ENCODE measurements at places on chromosomes 12 and 14.

DNA sequence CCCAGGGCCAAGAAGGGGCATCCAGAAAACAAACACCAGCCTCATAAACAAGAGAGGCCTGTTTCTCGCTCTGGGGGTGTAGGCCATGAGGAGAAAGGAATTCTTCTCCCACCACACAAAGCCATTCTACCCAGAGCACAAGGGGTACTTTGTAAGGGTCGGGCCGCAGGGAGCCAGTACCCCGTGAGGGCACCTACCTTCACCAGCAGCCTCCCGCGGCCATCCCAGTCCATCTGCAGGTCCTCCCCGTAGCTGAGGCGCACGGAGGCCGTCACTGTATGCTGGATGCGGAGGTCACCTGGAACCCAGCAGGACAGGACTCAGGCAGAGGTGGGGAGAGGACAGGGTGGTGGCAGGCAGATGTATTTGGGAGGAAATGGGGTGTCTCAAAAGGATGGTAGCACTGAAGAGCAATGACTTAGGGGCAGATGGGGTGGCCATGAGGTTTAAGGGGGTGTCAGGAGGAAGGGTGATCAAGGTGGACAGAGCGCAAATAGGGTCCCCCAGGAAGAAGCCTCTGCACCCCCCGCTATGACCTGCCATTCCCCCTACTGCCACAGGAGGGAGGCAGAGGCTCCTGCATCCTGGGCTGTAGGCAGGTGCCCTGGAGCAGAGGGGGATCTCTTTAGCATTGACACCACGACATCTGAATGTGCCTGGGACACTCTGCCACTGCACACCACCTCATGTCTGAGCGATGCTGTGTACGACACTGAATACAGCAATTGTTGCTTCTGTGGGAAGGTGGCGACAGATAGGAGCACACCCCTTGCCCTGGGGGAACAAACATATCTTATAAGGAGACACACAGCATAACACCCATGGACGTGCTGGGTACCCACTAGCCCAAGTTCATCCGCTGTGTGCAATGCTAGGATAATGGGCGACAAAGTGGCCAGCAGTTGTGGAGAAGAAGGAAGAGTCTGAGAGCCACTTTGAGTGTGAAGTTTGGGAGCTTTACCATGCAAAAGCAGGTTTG lies 61.4 kb downstream of the VWF start:
- peak; percentile 77 for DNase-seq

DNA sequence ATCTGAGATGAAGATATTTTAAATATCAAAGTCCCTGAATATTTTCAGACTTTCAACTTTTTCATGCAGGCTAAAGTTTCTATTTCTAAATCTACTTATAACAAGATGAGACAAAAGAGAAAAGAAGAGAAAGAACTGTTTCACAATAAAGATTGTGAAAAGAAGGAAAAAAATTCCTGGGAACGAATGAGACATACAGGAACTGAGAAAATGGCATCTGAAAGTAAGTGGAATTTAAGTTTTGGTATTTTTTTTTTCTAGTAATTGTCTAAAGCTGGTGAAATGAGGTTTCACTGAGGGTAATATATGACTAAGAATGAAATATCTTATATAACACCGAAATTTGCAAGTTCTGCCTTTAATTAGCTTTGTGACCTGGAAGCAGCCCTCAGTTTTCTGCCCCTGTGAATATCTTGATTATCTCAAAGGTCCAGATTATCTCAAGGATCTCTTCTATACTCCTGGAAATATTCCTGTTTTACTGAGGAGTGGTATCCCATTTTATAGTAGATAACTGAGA lies 55.7 kb upstream of the PRPF39 start:
- no peak for DNase-seq

DNA sequence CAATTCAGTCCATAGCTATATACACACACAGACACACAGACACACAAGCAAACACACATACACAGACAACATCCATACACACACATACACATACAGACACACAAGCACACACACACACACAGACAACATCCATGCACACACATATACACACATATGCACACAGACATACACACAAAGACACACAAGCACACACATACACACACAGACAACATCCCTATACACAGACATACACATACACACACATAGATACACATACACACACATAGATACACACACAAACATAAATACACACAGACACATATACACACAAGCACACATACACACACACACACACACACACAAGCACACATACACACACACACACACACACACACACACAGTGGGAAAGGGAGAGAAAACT lies 254.8 kb downstream of the VRK1 start:
- no peak for DNase-seq

DNA sequence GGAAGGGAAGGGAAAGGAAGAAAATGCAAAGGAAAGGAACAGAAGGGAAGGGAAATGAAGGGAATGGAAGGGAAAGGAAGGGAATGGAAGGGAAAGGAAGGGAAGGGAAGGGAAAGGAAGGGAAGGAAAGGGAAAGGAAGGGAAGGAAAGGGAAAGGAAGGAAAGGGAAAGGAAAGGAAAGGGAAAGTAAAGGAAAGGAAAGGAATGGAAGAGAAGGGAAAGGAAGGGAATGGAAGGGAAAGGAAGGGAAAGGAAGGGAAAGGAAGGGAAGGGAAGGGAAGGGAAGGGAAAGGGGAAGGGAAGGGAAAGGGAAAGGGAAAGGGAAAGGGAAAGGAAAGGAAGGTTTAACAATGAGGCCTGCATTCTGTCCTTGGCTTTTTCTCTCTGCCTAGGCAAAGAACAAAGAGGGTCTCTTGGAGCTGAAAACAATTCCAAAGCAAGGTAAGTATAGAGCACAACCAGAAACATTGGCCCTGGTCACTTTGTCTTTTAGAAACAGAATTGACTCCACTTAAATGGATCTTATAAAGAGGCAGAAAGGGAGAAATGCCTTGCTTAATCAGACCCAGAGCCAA lies 525.9 kb upstream of the TMPO start:
- DNase-seq = no peak

DNA sequence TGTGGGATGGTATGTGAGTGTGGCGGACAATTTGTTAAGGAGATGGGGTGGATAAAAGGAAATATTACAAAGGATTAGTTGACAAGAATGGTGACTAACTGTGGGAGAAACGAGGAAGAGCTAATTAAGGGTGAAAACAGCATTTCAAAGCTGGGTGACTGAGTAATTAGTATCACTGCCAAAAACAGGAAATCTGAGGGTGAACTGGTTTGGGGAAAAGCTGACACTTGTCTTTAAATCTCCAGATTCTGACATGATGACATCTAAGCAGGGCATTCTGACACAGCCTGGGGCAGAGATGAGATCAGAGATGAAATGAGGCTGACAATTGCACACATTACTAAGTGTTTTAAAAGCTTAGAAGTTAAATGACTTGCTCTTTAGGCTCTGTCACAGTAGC lies 42.4 kb upstream of the CCDC175 start:
- DNase-seq = no peak

GRCh38 chr12:76563061-76563460 lies 3.5 kb upstream of the OSBPL8 start:
- no peak for DNase-seq

GRCh38 chr12:130258863-130259262 lies 78.8 kb upstream of the PIWIL1 start:
- no peak for DNase-seq

- no peak for DNase-seq
Observed at GRCh38 chr14:43143106-43143505, 1364.0 kb downstream of the FSCB start.

DNA sequence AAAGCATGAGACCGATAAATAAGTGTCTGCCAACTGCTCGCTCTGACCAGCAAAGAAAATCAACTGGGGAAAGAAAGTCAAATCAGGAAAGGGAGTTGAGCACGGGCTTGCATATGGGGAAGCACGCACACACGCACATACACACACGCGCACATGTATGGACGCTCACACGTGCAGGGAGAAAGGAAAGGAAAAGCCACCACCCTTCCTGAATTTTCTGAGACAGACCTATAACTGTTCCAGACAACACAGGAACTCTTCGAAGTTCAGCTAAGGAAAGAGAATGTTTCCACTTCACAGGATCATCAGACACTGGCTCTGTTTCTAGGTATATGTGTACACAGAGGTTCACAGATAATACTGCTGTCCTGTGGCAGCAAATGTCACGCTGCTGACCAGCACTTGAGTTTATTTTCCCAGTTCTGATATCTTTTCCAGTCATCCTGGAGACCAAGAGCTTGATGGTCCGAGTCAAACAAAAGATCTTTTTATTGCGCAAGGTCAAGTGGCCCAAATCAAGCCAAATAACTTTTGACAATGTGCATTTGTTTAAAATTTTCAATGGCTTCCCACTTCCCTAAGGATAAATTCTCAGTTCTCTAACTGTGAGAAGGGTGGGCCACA lies 82.1 kb upstream of the TMCC3 start:
- no peak for DNase-seq

- DNase-seq = no peak
Observed at GRCh38 chr14:103074729-103075367, 9.2 kb upstream of the LBHD2 start.

GRCh38 chr12:110906516-110906915 lies 13.9 kb downstream of the MYL2 start:
- no peak for DNase-seq

GRCh38 chr14:54332490-54332889 lies 64.3 kb upstream of the CDKN3 start:
- no peak for DNase-seq

DNA sequence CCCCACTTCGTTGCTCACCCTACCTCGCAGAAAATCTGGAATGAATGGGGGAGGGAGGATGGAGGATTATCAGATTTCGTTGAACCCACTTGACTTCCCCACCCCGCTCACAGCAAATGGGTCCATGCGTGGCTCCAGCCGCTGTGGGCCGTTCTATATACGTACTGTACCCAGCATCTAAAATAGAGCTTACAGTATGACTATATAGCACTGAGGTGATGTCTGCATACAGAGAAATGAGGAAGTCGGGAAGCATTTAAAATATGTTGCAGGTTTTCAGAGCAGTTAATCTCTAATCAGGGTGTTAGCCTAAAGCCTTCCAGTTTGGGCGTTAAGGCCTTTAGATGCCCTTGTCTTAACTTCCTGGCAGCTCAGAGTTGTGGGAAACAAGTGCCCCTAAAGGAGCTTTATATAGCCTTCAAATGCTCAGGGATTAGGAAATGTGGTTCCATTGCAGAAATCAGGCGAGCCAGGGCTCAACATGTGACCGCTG lies 1.4 kb downstream of the BICDL1 start:
- DNase-seq = peak; percentile 26

DNA sequence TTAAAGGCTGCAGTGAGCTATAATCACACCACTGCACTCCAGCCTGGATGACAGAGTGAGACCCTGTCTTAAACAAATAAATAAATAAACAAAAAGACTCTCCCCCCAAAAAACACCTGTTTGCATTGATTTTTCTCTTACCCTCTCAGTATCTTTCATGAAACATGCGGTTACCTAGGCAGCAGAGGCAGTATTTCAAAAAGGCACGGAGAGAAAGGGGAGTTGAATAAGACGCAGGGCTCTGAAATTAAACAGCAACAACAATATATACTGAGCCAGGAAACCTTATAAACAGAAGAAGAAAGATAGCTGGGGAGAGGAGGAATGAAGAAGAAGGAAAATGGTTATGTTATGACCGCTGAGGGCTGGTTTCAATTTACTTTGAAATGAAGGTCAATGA lies 277.6 kb downstream of the BTG1 start:
- no peak for DNase-seq

DNA sequence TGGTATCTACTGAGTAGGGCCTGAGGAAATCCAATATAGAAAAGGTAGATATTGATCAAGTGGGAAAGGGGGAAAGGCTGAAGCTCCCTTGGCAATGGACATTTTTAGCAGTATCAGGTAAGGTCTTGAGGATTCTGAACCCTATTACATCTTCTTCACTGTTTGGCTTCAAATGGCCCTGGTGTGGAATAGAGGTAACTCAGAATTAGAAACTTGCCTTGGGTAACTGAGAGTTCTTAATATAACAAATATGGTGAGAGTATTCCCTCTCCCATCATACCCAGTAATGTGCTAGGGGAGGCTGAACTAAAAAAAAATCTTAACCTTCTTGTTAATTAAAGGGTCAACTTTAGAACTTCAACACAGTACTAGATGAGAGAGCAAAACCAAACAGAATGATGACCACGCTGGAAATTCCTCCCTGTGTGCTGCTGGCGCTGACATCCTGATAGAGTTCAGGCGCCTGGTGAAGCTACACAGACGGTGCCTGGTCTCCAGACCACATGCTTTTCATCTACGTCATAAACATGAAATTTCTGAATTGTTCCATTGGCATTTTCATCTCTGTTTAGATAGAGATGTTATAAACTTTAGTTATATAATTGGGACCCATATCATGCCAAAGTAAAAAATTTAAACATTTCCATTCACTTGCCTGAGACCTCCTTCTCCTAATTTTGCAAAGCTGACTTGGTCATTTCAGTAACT lies 128.3 kb downstream of the AKAP6 start:
- DNase-seq = no peak

- DNase-seq = no peak
Observed at GRCh38 chr12:113855998-113856397, 110.1 kb downstream of the RBM19 start.

GRCh38 chr12:108826101-108826806 lies 31.1 kb downstream of the SSH1 start:
- DNase-seq = peak; percentile 70

- DNase-seq = no peak
Observed at GRCh38 chr14:99156814-99157213, 115.2 kb downstream of the BCL11B start.

GRCh38 chr12:76310110-76310509 lies 38.1 kb downstream of the BBS10 start:
- DNase-seq = no peak

DNA sequence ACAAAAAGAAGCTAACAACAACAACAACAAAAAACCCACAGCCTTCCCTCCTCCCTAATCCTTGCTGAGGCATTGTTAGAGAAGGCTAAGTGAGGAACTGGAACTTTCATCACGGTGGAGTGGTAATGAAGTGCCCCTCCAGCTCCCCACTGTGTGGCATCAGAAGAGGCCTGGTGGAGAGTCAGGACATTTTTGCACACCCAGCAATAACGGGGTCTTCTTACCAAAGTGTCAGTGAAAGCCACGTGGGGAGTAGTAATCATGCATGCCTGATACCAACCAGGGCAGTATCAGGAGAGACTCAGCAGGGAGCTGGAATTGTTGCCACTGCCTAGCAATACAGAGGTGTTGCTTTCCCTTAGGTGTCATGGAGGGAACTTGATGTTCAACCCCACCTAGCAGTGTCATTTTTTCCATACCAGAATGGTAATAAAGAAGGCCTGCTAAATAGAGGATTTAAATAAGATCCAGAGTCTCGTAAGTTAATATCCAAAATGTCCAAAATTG lies 299.7 kb upstream of the RGS6 start:
- DNase-seq = no peak

DNA sequence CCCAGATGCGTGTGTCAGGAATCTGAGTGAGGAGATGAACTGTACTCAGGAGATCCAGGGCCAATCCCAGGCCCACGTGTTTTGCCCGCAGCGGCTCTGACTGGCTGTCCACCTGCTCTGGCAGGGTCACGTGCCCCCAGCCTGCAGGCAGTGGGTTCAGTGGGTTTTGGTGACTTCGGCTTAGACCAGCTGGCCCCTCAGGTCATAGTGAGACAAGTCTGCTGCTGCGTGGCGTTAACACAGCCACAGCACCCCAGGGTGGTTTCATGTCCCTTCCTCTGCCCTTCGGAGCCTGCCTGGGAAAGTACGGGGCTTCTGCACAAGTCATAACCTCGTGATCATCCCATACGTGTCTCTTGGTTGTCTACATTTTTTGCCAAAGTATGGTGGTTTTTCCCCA lies 2.6 kb downstream of the FBRSL1 start:
- no peak for DNase-seq
